ENCODE measurements at places on chromosomes 5 and 9. TPM values are rescaled to one million over a fixed set of nuclear protein-coding genes. Genes with fewer than 3 reads are reported as not detected.

DNA sequence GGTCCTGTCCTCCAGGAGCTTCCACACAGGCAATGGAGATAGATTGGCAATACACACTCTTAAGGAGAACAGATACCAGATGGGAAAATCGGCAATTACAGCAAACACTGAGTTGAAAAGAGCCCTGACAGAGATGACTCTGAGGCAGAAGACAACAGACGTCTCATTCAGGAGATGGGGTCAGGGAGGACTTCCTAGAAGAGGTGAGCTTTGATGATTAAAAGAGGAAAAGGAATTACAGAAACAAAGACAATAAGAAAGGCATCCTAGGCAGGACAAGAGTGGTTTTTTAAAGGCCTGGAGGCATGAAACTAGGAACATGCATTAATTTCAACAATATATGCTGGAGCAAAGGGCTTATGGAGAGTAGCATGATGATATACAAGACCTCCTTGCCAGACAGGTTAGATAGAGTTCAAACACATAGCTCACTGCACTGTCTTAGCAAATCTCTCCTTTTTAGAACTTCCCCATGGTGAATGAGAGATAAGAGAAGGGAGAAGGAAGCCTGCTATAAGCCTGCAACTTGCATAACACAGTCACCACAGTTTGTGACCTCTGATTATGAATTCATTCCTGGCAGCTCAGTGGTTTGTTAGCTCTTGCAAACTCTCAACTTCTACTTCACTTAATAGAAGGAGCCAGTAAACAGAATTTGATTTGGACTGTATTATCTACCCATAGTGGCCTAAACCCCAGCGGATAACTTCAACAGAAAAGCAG, 48.5 kb downstream of the SIL1 start:
- no peak overlapping the region for H3K27ac ChIP-seq
- H3K4me1 ChIP-seq = peaks cover 8% of the 10 kb centered on the region
- H3K4me3 ChIP-seq = no peak overlapping the region
- no peaks in the 10 kb centered on the region for H3K36me3 ChIP-seq

GRCh38 chr5:122436615-122437014, 124.6 kb downstream of the SNCAIP start:
- H3K36me3 ChIP-seq = peaks cover 8% of the 10 kb centered on the region
- H3K4me1 ChIP-seq = peaks cover 3% of the 10 kb centered on the region
- DNase-seq = no peak
- H3K27ac ChIP-seq = no peak overlapping the region
- H3K27me3 ChIP-seq = no peaks in the 10 kb centered on the region

DNA sequence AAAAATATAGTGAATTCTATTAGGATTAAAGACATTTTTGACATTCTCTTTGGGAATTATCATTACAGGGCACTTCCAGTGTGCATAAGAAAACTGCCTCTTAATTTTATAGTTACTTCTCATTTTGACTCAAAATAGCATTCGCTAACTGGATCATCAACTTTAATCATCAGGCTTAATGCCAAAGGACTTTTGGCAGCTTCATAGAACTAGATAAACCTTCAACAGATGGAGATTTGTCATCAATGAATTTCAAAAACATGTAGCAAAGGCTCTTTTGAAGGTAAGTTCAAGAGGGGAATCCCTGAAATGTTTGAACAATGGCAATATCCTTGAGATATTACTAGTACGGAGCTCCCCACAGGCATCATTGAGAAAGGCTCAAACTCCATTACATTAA, 447.2 kb downstream of the PDE4D start:
- no peak overlapping the region for H3K4me3 ChIP-seq
- H3K36me3 ChIP-seq = no peaks in the 10 kb centered on the region
- H3K4me1 ChIP-seq = peaks cover 2% of the 10 kb centered on the region
- no peak for DNase-seq

DNA sequence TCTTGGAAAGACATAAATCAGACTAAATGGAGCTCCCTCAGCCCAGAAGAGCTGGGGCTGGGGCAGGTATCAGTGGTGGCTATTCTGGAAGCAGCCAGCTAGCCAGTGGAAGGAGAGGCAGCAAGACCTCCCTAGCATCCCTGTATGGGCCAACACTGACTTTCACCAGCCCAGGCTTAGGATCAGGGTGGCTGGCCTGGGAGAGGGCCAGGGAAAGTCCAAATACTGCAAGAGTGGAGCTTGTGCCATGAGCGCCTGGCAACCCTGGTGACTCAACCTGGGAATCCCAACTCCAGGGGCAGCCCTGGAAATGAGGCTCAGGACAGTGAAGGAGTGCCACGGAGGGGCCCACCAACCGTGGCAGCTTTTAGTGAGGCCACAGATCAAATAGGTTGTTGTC, 7.6 kb upstream of the IRF1 start:
- H3K36me3 ChIP-seq = no peaks in the 10 kb centered on the region
- peak overlapping the region; percentile 73 for H3K27ac ChIP-seq
- H3K4me1 ChIP-seq = peaks cover 3% of the 10 kb centered on the region
- peaks cover 16% of the 10 kb centered on the region for H3K27me3 ChIP-seq
- no peak overlapping the region for H3K4me3 ChIP-seq
- DNase-seq = no peak

DNA sequence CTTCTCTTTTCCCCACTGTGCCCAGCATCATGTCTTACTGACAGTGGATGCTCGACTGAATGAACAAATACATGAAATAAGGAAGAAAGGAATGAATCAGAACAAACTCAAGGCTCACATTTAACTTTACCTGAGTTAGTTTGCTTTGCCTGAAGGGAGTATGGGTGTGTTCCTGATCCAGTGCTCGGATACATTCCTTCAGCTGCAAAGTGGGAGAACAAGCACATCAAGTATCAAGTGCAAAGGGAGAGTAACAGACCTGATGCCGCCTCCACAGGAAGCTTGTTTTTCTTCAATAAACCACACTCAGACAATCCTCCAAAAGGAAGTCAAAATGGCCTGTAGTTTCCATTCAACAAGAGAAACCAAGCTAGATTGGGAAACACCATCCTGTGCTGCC, 66.1 kb downstream of the KIF24 start:
- H3K27me3 ChIP-seq = no peaks in the 10 kb centered on the region
- H3K4me3 ChIP-seq = no peak overlapping the region
- no peak overlapping the region for H3K27ac ChIP-seq
- no peaks in the 10 kb centered on the region for H3K4me1 ChIP-seq

GRCh38 chr5:1865948-1866347, 16.8 kb downstream of the IRX4 start:
- no peaks in the 10 kb centered on the region for H3K36me3 ChIP-seq
- no peak overlapping the region for H3K27ac ChIP-seq
- no peak for DNase-seq
- no peaks in the 10 kb centered on the region for H3K4me1 ChIP-seq
- peaks cover 63% of the 10 kb centered on the region for H3K27me3 ChIP-seq
- no peak overlapping the region for H3K4me3 ChIP-seq

- peaks cover 20% of the 10 kb centered on the region for H3K4me1 ChIP-seq
- no peak overlapping the region for H3K4me3 ChIP-seq
- peaks cover 8% of the 10 kb centered on the region for H3K36me3 ChIP-seq
Measured at GRCh38 chr5:82406205-82406773, 128.1 kb upstream of the RPS23 start.

GRCh38 chr9:21154018-21154608, 12.3 kb downstream of the IFNA21 start:
- H3K36me3 ChIP-seq = no peaks in the 10 kb centered on the region
- H3K27ac ChIP-seq = no peak overlapping the region
- no peaks in the 10 kb centered on the region for H3K27me3 ChIP-seq
- no peak for DNase-seq

- DNase-seq = peak; percentile 16
- no peak overlapping the region for H3K27ac ChIP-seq
- no peaks in the 10 kb centered on the region for H3K27me3 ChIP-seq
- H3K4me1 ChIP-seq = peaks cover 26% of the 10 kb centered on the region
- H3K4me3 ChIP-seq = no peak overlapping the region
Measured at GRCh38 chr5:39714036-39714698, 289.4 kb upstream of the DAB2 start.

GRCh38 chr9:129171993-129172751, 5.9 kb downstream of the IER5L start:
- H3K4me3 ChIP-seq = no peak overlapping the region
- peak overlapping the region; percentile 53 for H3K27ac ChIP-seq
- H3K27me3 ChIP-seq = peaks cover 18% of the 10 kb centered on the region

- peak overlapping the region; percentile 65 for H3K27ac ChIP-seq
- no peak overlapping the region for H3K4me3 ChIP-seq
Measured at GRCh38 chr5:11770310-11770709, 133.9 kb downstream of the CTNND2 start.

DNA sequence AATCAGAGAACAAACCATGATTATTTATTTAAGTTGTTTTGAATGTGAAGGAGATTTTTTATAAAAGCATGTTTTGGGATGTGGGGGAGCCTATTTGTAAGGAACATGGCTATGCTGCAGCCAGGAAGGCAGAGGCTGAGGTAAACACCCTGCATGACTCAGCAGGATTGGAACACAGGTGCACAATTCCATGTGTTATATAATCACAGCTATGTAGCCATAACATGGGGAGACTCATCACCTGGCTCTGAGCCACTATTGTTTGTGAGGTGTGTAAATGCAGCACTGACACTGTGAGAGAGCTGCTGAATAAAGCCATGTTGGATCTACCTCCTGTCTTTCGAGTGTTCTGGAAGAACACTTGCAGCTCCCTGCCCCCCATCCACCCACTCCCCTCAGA, 1009.8 kb downstream of the DNAH5 start:
- no peaks in the 10 kb centered on the region for H3K27me3 ChIP-seq
- no peaks in the 10 kb centered on the region for H3K4me1 ChIP-seq
- no peaks in the 10 kb centered on the region for H3K36me3 ChIP-seq
- H3K4me3 ChIP-seq = no peak overlapping the region

DNA sequence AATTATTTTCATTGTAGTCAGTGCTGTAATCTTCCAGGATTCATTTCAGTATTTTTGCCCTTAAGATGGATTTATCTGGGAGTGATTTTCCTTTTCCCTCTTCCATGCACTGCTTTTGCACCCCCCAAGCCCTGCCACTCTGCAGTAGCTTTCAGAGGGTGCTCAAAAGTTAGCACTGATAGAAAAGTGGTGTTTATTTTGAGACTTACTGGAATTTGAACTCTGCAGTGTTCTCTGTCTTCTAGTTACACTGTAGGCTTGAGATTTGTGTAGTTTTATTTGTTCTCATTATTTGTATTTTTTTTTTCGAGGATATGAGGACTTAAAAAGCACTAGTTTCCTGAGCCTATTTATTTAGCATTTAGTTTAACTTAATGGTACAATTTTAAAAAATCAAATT, 70.5 kb downstream of the HSD17B4 start:
- no peak overlapping the region for H3K4me3 ChIP-seq
- H3K27me3 ChIP-seq = no peaks in the 10 kb centered on the region
- H3K4me1 ChIP-seq = peaks cover 12% of the 10 kb centered on the region
- H3K36me3 ChIP-seq = peaks cover 37% of the 10 kb centered on the region

DNA sequence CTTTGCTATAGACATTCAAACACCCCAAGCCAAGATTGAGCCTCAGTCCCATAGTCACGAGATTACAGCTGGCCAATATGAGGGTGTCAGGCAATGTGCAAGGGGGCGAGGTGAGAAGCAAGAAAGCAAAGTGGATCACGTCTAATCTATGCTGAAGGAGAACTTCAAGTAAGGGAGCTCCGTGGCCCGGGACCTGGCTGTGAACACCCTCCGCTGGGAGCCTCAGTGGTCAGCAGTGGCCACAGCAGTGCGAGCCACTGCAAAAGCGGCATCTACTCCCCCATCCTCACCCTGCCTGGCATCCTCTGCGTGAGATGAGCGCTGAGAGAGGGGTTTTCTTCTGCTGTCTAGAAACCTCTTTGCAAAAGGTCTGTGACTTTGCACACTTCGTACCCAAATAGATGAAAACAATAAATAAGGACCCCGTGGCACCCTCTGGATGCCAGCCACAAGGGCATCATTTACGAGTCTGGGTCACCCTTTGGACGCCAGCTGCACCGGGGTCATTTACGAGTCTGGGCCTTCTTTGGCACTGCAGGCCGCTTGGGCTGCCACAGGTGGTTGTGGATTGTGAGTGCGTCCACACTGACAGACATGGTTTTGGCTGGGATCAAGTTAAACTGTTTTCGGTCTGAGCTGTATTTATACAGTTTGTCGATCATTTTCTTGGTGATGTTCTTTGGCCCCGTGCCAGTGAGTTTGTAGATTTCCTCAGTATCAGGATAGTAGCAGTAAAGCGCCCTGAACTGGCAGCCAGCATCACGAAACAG, 96.4 kb downstream of the CAMSAP1 start:
- no peak overlapping the region for H3K4me3 ChIP-seq
- H3K27me3 ChIP-seq = no peaks in the 10 kb centered on the region
- no peak overlapping the region for H3K27ac ChIP-seq
- no peak for DNase-seq

- no peak for DNase-seq
- H3K4me3 ChIP-seq = no peak overlapping the region
- H3K36me3 ChIP-seq = peaks cover 4% of the 10 kb centered on the region
- H3K27ac ChIP-seq = no peak overlapping the region
- peaks cover 28% of the 10 kb centered on the region for H3K4me1 ChIP-seq
Measured at GRCh38 chr9:31541721-31542281, 842.6 kb upstream of the ACO1 start.

GRCh38 chr9:109401990-109402318, 81.1 kb upstream of the EPB41L4B start:
- DNase-seq = no peak
- H3K4me1 ChIP-seq = no peaks in the 10 kb centered on the region
- no peak overlapping the region for H3K27ac ChIP-seq
- H3K36me3 ChIP-seq = no peaks in the 10 kb centered on the region

GRCh38 chr9:134502266-134502791, 139.3 kb upstream of the COL5A1 start:
- no peak overlapping the region for H3K4me3 ChIP-seq
- no peak for DNase-seq
- no peaks in the 10 kb centered on the region for H3K36me3 ChIP-seq
- H3K27me3 ChIP-seq = no peaks in the 10 kb centered on the region
- no peak overlapping the region for H3K27ac ChIP-seq
- no peaks in the 10 kb centered on the region for H3K4me1 ChIP-seq

MCC gene
- 18.9 TPM for total RNA-seq

PCDHGC3 gene
- 25.8 TPM for total RNA-seq

FBP2 gene
- not detected for total RNA-seq

GABRA1 gene
- total RNA-seq = not detected

CDKN2B gene
- total RNA-seq = 1.2 TPM

DOCK8 gene
- 5.7 TPM for total RNA-seq

LHX2 gene
- total RNA-seq = 0.24 TPM

ACTBL2 gene
- total RNA-seq = not detected

OR1J2 gene
- not detected for total RNA-seq

NEUROG1 gene
- not detected for total RNA-seq

FAM221B gene
- total RNA-seq = not detected

DMRT3 gene
- 0.53 TPM for total RNA-seq

PCDHA7 gene
- 4.9 TPM for total RNA-seq

Measured in progenitor cell of endocrine pancreas (in vitro differentiated cells).